ENCODE measurements at places on chromosomes 13 and 19.

GRCh38 chr13:33194820-33195692 lies 90.5 kb downstream of the STARD13 start:
- peak; percentile 83 for DNase-seq

GRCh38 chr13:30334663-30335386 lies 27.5 kb upstream of the KATNAL1 start:
- peak; percentile 36 for DNase-seq

DNA sequence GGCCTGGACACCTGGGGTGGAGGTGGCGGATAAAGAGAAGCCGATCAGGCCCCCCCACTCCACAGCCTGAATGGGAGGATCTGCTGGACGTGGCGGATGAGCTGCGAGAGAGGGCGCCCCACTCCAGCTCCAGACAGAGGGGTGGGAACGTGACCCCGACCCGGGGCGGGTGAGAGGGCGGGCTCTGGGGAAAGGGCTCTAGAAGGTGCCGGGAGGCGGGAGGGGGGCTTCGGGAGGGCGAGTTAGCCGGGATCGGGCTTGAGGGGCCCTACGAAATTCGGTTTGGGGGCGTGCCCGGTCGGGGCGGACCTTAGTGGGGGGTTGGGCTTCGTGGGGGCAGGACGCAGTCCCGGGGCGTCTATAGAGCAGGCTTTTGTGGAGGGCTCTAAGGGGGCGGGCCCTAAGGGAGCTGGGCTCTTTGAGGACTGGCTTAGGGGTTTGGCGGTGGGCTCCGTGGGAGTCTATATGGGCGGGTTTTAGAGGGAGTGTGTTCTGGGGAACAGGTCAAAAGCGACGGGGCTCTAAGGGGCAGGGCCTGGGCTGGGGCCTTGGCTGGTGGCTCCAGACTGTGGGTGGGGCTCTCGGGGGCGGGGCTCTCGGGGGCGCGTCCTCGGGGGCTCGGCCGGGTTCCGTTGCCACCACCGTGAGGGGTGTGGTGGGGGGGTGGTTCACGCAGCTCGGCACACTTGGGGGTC lies 4.1 kb upstream of the NANOS3 start:
- DNase-seq, result no peak

DNA sequence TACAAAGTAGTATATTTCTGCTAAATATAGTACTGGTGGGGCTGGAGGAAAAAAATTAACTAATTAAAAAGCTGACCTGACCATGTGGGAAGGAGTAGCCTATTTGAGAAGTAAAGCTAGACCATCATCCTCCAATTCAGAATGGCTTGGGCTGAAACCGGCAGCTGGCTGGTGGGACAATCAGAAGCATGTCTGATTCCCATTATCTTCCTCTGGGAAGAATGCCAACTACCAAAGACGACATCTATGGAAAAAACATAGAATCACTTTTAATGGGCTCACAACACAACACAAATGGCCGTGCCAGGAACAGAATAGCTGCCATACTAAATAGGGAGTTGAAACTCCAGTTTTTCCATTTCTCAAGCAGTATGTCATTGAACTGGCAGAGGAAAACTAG lies 120.4 kb upstream of the FREM2 start:
- peak; percentile 85 for DNase-seq

GRCh38 chr19:2810141-2811091 lies 9.3 kb upstream of the ZNF554 start:
- DNase-seq, result no peak

GRCh38 chr13:21434588-21434987 lies 24.5 kb downstream of the ZDHHC20 start:
- DNase-seq, result no peak

- no peak for DNase-seq
Measured at GRCh38 chr19:18049385-18049784, 37.3 kb downstream of the IL12RB1 start.

GRCh38 chr13:25415241-25415640 lies 43.5 kb downstream of the ATP8A2 start:
- no peak for DNase-seq

DNA sequence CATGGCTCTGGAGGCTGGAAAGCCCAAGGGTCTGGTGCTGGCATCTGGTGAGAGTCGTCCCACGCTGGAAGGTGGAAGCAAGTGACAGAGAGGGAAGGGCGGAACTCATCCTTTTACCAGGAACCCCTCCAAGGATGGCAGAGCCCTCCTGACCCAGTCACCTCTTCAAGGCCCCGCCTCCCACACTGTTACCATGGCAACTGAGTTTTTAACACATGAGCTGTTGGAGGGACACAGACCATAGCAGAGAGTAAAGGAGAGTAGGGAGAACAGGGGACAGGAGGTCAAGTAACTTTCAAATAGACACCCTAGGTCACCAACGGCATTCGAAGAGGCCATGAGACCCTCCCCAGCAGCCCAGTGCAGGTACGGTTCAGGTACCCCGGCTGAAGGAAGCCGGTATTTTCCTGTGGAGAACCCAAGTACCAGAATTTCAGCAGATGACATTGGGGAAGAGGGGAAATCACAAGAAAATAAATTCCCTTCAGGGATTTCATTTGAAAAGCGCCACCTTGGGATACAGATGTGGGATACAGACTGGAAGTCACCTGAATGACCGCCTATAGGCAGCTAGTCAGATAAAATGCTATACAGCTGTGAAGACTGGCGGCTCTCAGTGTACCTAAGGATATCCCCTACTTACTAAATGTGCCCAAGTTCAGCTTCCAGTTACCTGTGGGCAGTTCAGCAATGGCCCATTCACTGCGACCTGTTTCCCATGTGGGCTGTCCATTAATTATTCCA lies 8.0 kb downstream of the IL17D start:
- DNase-seq, result no peak

GRCh38 chr13:30113983-30114570 lies 193.3 kb downstream of the KATNAL1 start:
- DNase-seq, result no peak

DNA sequence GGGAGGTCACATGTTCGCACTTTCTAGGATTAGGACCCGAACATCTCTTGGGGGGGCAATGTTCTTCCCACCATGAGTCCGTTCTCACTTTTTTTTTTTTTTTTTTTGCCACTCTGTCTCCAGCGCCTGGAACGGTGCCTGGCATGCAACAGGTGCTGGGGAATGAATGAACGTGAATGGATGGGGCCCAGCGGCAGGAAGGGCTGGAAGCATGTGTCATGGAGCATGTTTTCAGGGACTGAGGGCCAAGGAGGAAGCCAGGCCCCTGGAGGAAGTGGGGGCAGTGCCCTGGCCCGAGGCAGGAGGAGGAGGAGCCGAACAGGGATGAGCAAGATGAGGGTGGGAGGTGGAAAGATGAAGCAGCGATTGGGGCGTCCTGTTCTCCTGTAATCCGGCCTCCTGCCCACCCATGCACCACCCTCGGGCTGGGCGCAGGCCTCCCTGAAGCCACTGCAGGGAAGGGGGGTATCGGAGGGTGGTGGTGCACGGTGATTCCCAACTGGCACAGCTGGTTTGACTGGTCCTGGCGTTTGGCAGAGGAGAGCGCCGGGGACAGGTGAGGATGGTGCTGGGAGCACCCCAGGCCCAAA lies 8.8 kb upstream of the SULT2B1 start:
- DNase-seq, result no peak

GRCh38 chr19:47839411-47839810 lies 17.7 kb downstream of the CRX start:
- DNase-seq, result no peak

DNA sequence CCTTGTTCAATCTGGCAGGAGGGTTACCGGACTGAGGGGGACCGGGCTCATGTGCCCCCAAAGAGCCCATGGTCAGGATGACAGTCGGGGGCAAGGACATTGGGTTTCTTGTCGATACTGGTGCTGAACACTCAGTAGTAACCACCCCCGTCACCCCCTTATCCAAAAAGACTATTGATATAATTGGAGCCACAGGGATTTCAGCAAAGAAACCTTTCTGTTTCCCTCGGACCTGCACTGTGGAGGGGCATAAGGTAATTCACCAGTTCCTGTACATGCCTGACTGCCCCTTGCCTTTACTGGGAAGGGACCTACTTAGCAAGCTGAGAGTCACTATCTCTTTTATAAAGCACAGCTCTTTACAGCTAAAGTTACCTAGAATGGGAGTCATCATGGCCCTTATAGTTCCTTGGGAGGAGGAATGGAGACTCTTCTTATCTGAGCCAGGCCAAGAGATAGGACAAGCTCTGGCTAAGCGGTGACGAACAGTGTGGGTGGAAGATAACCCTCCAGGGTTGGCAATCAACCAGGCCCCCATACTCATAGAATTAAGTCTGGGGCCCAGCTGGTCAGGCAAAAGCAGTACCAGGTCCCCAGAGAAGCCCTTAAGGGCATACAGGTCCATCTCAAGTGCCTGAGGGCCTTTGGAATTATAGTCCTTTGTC lies 603.7 kb downstream of the UQCRFS1 start:
- no peak for DNase-seq

DNA sequence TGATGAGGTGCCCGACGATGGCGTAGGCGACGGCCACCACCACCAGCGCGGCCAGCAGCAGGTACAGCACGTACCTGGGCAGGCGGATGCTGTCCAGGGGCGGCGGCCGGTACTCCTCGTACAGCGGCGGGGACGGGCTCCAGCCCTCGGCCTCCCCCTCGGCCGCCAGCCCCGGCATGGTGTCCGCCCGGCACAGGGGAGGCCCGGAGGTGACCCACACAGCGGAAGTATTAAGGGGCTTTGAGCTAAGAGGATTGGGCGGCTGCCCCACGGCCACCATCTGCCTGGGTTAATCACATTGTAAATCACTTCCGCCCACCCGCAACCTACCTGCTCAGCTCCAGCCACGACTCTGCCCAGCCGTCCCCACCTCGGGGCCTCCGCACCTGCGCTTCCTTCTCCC lies at the start of gene SMIM44:
SMIM44 (minus strand) TSS at position 216 of the 403 bp plus-strand sequence; CDS start at position 178, 38 bp downstream.
- DNase-seq, result no peak

GRCh38 chr13:44969551-44970484 lies 19.5 kb downstream of the NUFIP1 start:
- DNase-seq, result peak; percentile 59

- no peak for DNase-seq
Measured at GRCh38 chr13:30712536-30713532, 22.5 kb upstream of the ALOX5AP start.

DNA sequence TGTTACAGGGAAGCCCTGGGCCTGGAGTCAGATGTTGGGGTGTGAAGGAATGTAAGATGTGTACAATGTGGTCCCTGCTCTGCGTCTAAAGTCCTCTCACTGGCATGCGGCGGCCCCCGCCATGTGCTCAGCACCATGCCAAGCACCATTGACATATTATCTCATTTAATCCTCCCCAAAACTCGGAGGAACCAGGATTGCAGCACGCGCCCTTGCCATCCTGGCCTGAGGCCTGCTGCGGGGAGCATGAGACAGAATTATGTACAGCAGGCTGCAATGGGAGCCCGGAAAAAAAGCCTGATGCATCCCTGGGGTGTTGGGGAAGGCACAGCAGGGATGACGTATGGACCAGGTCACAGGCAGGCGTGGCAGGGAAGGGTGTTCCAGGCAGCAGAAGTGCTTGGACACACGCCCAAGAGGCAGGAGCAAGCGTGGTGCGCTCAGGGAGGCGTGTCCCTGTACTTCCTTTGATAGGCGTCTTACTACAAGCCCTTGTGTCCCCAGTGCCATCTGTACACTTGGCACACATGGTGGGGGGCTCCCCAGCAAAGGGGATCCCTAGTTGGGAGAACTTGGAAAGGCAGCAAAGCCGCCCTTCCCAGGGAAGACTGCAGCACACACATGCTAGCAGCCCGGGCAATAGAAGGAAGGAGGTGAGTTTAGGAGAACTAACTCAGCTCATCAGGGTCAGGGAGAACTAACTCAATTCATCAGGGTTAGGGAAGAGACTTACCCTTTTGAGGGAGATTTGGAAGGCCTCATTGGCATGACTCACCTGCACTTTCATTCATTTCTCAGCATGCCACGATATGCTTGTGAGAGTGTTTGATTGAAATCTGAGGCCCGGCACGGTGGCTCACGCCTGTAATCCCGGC lies 3.4 kb downstream of the EVI5L start:
- no peak for DNase-seq

DNA sequence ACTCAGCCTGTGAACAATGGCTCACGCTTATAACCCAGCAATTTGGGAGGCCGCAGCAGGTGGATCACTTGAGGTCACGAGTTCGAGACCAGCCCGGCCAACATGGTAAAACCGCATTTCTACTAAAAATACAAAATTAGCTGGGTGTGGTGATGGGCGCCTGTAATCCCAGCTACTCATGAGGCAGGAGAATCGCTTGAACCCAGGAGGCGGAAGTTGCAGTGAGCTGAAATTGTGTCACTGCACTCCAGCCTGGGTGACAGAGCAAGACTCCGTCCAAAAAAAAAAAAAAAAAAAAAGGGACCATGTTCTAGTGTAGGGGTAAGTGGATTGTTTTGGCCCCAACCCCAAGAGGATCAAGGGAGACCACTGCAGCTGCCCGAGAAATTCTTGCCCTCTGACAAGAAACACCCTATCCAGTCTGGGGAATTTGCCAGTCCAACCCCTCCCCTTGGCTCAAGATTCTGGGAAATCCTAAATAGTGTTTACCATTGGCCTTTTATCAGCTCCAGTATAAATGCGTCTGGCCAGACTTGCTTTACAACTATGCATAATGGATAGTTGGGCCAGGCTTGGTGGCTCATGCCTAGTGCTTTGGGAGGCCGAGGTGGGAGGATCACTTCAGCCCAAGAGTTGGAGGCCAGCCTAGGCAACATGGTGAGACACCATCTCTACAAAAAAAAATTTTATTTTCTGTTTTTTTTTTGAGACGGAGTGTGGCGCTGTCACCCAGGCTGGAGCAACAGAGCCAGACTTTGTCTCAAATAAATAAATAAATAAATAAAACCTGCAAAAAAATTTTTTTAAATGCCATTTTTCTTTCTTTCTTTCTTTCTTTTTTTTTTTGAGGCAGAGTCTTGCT lies 5.1 kb upstream of the DHDH start:
- no peak for DNase-seq

DNA sequence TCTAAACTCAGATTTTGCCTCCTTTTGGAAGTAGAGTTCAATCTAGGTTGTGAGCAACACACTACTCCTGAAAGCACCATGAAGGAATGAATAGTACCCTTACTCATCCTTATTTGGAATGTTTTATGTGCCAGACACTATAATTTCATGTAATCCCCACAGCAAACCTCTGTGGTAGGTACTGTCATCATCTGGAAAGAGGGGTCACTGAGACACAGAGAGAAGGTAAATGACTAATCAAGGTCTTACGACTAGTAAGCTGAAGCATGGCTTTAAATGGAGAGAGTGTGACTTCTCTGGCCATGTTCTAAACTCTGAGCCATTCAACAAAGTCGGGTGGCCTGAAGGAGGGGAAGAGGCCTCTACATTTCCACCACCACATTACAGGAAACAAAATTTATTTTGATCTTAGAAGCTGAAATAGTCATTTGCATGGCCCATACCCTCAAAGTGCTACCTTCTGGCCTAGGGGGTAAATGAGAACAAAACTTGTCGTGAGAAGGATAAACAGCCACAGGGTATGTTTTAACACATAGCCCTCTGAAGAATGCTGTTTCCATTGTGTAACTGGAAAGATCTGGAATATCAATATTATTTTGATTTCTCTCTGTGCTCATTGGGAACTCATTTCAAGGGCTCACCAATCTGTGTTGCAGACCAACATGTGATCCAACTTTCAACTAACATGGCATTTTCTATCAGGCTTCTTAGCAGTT lies 180.8 kb upstream of the RFC3 start:
- DNase-seq, result no peak

GRCh38 chr19:16167055-16167454 lies 6.3 kb downstream of the CIB3 start:
- no peak for DNase-seq

- DNase-seq, result no peak
Measured at GRCh38 chr13:74669149-74669548, 534.9 kb upstream of the KLF12 start.

- DNase-seq, result no peak
Measured at GRCh38 chr13:44397766-44398223, 24.2 kb downstream of the SERP2 start.
